HCT116 (cell line): ENCODE measurements at places on chromosomes 6 and 20. TPM values are rescaled to one million over a fixed set of nuclear protein-coding genes. Genes with fewer than 3 reads are reported as not detected.
A peak's percentile ranks its signal among the peaks of the same experiment; 100 is the strongest.

GRCh38 chr6:33126101-33126714 is 50.4 kb downstream of the HLA-DPB1 start:
- H3K27ac ChIP-seq, result no peak overlapping the region
- no peak overlapping the region for H3K4me3 ChIP-seq
- no peaks in the 10 kb centered on the region for H3K36me3 ChIP-seq
- H3K4me1 ChIP-seq, result peaks cover 8% of the 10 kb centered on the region; the same call in 1 of the 2 replicates
- peak; percentile 35 for DNase-seq

- H3K27ac ChIP-seq, result no peak overlapping the region
- H3K27me3 ChIP-seq, result peaks cover 11% of the 10 kb centered on the region; the same call in 1 of the 2 replicates
- DNase-seq, result no peak
- no peaks in the 10 kb centered on the region for H3K36me3 ChIP-seq
- H3K4me3 ChIP-seq, result no peak overlapping the region
- H3K4me1 ChIP-seq, result no peaks in the 10 kb centered on the region
These were observed 29.7 kb upstream of the INSM1 start for GRCh38 chr20:20338133-20338730.

DNA sequence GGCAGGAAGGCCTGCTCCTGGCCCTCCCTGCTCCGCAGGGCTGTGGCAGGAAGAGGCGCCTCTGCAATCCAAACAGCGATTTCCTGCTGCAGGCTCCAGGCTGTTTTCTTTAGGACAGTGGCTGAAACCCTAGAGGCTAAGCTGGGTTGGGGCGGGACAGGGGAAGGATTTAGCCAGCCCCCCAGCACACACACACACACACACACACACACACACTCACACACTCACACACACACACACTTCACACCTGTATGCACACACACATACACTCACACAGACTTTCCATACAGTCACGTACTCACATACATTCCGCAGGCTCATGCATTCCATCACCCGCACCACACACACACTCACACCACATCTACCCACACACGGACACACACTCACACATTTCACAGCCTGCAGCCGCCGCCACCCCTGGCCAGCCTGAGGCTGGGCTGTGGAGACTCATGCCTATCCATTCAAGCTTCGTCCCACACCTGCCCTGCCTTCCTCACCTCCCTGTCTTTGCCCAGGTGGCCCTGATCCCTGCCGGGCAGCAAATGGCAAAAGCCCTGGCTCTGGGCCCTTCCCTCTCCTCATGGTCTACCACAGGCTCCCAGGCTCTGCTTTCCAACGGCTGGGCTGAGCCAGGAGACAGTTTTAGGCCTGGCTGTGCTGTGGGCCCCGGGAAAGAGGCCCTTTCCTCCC is 17.9 kb downstream of the MDFI start:
- no peaks in the 10 kb centered on the region for H3K27me3 ChIP-seq
- H3K36me3 ChIP-seq, result no peaks in the 10 kb centered on the region
- H3K4me3 ChIP-seq, result no peak overlapping the region

MCHR2 gene
- total RNA-seq, result not detected

GRCh38 chr20:58452667-58453255 is 62.4 kb downstream of the APCDD1L start:
- DNase-seq, result no peak
- peaks cover 3% of the 10 kb centered on the region for H3K36me3 ChIP-seq
- H3K27ac ChIP-seq, result no peak overlapping the region
- H3K4me1 ChIP-seq, result no peaks in the 10 kb centered on the region
- no peak overlapping the region for H3K4me3 ChIP-seq
- H3K27me3 ChIP-seq, result no peaks in the 10 kb centered on the region

RIMS1 gene
- total RNA-seq, result not detected

DNA sequence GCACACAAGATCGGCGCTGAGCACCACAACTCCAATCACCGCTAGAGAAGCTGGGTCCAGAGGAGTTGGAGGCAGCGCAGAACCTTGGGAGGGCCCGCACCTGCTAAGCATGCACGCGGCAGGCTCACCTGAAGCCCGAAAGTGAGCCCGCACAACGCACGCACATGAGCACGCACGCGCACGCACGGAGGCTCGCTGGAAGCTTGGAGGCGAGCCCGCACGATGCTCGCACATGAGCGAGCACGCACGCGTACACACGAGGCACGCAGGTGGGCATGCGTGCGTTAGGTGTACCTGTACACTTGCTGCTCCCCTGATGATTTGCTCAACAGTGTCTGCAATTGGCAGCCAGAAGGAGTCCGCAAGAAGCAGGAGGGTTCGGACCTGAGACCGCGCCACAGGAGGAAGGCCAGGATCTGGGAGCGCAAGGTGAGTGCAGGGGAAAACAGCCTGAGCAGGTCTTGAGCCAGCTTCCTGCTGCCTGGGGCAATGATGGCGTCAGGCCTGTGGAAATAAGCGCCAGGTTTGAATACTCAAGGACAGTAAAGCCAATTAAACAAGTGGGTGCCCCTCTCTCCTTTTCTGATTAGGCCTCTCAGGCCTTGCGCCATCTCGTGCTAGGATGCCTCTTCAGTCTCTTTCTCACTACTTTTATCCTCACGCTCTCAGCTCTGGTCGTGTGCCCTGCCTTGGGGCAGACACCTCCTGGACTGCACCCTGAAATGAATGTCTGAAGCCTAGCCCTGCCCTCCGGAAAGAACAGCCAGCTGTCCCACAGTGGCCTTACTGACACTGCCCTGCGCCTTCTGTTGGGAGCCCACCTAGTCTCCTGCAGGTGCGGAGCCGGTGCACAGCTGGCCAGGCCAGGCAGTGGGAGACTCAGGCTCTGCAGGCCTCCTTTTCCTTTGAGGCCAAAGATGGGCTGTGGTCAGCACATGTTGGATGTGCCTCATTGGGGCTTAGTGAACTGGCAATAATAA is 340.4 kb downstream of the CDC5L start:
- H3K27me3 ChIP-seq, result peaks cover 5% of the 10 kb centered on the region; the same call in 1 of the 2 replicates
- H3K36me3 ChIP-seq, result no peaks in the 10 kb centered on the region
- no peak overlapping the region for H3K27ac ChIP-seq
- no peak for DNase-seq
- H3K4me1 ChIP-seq, result no peaks in the 10 kb centered on the region

- H3K4me3 ChIP-seq, result no peak overlapping the region
- no peak for DNase-seq
- no peaks in the 10 kb centered on the region for H3K4me1 ChIP-seq
- H3K27ac ChIP-seq, result no peak overlapping the region
- H3K36me3 ChIP-seq, result no peaks in the 10 kb centered on the region
These were observed 34.9 kb upstream of the GTSF1L start for GRCh38 chr20:43761386-43762340.

GRCh38 chr20:17681726-17682102 is 328 bp downstream of the RRBP1 start:
- peaks cover 12% of the 10 kb centered on the region; the same call in 1 of the 2 replicates for H3K27me3 ChIP-seq
- H3K27ac ChIP-seq, result peak overlapping the region; percentile 91
- peaks cover 33% of the 10 kb centered on the region for H3K4me1 ChIP-seq
- H3K4me3 ChIP-seq, result peak overlapping the region; percentile 78
- DNase-seq, result no peak
